ENCODE measurements at places on chromosomes 7 and 10. TPM values are rescaled to one million over a fixed set of nuclear protein-coding genes. Genes with fewer than 3 reads are reported as not detected.

Gene THSD7A
- 27.2 TPM for total RNA-seq

Gene VSTM4
- 0.25 TPM for total RNA-seq

Gene GDF2
- total RNA-seq = not detected

Gene UPK3BL1
- total RNA-seq = 2.3 TPM

Gene CDK1
- total RNA-seq = 33.7 TPM

Gene PCGF5
- total RNA-seq = 72.2 TPM

Gene MYH16
- 0.16 TPM for total RNA-seq

Gene CTAGE4
- total RNA-seq = not detected

Gene CLRN3
- not detected for total RNA-seq

Gene VAX1
- not detected for total RNA-seq

Gene IFIT1B
- total RNA-seq = not detected

Gene NRCAM
- total RNA-seq = 7.0 TPM

Gene C7orf57
- 0.19 TPM for total RNA-seq

Gene ACSM6
- not detected for total RNA-seq

Gene FAM20C
- 8.2 TPM for total RNA-seq

Gene ACTR3C
- 5.4 TPM for total RNA-seq

Gene LIPK
- not detected for total RNA-seq

Gene OGDH
- 31.7 TPM for total RNA-seq

Gene UPP1
- 39.8 TPM for total RNA-seq

Gene PCBD1
- total RNA-seq = 54.3 TPM

Gene ANKRD7
- total RNA-seq = 0.16 TPM

Gene C1QL3
- total RNA-seq = under 0.01 TPM

Gene PRKG1
- 10.1 TPM for total RNA-seq

All from bladder microvascular endothelial cell (primary cell).